ENCODE measurements at places on chromosomes 7 and 10.

DNA sequence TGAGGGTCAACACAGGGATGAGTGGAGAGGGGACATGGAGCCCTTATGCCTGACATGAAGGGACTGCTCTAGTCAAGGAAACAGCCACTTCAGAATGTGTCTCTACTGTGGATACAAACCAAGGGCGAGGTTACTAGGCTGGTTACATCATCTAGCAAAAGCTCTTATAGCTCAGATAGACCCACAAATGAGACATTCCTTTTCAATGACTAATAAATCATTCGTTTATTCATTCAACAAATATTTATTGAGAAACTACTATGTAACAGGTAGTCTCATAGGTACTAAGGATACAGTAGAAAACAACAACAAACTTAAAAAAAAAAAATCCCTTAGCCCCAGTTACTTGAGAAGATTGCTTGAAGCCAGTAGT lies 219.5 kb downstream of the KIAA1217 start:
- DNase-seq: no peak

DNA sequence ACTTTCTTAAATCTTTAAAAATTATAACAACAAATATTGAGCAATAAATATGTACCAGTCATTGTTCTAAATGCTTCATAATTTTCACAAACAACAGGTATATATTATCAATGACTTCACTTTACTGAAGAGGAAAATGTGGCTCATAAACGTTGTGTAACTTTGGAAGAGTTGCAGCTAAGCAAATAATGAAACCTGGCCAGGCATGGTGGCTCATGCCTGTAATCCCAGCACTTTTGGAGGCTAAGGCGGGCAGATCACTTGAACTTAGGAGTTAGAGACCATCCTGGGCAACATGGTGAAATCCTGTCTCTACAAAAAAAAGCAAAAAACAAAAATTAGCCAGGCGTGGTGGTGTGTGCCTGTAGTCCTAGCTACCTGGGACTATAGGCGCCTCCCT lies 71.9 kb upstream of the AMPH start:
- DNase-seq: no peak

- DNase-seq: no peak
Observed at GRCh38 chr10:14421941-14422340, 91.2 kb upstream of the FRMD4A start.

GRCh38 chr10:5666841-5667630 lies 641 bp upstream of the ASB13 start:
- no peak for DNase-seq

DNA sequence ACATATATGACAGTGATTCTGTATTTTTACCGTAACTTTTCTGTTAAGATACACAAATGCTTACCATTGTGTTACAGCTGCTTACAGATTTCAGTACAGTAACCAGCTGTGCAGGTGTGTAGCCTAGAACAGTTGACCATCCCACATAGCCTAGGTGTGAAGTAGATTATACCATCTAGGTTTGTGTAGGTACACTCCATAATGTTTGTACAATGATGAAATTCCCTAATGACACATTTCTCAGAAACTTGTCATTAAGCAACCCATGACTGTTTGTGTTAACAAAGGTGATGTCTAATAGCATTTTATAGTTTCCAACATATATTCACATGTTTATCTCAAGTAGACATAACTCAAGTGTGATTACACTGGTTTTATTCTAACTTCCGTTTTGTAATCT lies 218.5 kb downstream of the PLXDC2 start:
- DNase-seq: no peak

DNA sequence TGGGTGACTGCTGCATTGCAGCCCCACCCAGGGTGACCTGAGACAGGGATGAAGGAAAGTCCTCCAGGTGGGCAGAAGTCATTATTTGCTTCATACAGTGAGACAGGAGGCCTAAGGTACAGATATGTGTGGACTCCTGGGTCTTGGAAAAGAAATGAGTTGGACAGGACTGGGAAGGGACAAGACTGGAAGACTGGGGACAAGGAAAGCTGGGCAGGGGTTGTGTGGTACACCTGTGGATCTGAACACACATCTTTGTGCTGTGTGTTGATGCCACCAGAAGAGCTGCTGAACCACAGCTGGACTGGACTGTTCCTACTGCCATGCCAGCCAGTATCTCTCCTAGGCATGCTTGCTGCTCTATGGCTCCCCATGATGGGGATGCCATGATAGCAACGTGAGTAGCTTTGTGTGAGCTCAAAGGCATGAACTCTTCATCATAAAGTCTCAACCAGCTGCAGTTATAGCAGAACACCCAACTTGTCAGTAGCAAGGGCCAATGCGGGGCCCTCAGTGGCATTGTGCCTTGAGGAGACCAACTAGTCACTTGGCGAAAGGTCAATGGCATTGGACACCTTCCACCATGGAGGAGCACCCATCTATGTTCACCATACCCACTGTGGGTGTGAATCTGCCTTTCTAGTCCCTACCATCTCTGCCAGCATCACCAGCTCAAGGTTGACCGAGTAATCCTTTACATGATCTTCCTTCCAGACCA lies 76.0 kb upstream of the GRB10 start:
- no peak for DNase-seq

DNA sequence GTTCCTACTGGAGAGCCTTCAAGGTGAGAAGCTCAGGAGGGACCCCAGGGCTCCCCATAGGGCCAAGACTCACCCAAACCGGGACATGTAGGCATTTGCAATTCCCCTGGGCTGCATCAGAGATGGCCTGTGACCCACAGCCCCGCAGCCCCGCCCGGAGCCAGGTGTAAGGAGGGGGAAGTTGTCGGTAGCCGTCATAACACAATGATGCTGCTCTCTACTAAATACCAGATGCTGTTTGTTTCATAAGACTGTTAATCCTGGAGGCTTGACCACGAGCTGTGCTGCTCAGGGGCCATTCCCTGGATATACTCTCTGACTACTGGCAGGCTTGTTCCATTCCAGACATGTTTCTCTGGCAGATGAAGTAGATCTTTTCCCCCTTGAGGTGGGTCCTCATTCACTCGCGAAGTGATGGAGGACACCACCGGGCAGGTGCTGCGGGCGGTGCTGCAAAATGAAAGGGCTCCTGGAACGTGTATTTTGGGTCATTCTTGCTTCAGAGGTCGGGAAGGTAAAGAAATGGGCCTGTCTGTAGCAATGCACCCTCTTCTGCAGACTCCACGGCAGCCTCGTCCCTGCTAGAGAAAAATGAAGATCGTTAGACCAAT lies 61.1 kb downstream of the MKI67 start:
- peak; percentile 46 for DNase-seq

- DNase-seq: no peak
Observed at GRCh38 chr7:4269746-4270145, 412.3 kb upstream of the FOXK1 start.

DNA sequence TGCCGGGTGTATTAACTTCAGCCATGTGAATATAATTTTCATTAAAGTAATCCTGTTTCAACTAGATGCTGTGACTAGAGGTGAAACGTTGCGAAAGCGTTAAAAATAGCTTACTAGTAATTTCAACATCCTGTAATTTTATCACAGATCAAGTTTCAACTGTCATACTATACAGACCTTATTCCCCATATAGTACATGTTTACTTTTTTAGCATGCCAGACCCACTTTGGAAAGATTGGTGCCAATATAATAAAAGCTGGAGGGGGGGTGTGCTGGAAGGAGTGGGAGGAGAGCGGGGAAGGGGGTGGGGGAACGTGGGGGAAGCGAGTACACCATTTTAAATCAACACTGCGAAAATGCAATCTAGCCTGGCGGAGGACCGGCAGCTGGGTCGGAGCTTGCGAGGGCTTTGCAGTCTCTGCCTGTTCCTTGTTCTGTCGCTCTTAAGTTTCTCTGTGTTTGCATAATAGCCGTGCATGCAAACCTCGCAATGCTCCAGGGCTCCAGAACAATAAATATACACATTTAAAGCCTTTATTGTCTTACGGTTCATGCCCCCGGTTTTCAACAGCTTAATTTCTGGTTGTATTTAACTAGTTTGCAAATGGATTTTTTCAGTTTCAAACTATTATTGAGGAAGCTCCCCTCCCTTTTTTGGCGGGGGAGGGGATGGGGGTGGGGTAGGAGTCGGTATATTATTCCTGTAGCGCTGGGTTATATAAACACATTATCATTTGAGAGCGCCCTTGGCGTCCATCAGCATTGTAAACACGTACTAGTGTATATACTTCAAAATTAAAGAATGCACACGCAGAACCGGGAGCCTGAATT lies 1.3 kb upstream of the ARID5B start:
- DNase-seq: peak; percentile 65

DNA sequence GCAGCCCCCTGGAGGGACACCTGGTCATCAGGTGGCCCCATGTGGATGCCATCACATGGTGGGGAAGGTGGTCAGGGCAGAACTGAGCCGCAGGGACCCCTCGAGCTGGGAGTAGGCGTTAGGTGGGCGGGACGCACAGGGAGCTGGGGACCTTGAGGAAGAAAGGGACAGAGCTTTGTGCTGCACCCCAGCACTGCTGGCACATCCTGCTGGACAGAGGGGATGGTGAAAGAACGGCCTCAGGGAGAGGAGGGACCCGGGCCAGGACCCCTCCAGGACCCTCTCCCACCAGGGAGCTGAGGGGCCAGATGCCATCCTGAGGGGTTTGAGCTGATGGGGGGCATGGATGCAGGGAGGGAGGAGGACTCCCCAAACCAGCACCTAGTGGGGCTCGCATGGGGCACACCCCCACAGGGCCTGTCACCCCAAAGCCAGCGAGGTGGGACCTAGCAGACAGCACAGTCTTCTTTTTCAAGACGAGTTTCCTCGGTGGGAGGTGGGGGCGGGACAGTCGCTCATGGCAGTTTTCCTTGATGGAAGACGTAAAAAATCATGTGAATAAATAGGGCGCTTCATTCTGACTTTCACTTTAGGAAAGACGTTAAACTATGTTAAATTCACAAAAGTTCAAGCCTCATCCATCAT lies 43.3 kb downstream of the STK32C start:
- DNase-seq: no peak

DNA sequence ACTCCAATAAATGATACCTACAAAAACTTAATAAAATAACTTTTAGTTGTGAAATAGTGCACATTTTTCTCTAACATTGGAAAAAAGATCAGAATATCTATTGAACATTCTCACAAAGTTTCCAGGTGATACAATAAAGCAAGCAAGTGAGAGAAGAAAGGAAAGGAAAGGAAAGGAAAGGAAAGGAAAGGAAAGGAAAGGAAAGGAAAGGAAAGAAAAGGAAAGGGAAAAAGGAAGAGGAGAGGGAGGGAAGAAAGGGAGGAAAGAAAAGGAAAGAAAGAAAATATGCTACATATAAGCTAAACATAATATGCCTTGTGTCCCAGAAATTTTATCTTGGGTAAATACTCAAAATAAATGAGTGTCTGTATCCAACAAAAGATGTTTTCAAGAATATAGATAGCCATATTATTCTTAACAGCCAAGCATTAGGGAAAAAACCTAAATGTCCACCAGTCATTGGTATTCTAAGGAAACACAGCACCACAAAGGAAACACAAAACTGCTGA lies 510.2 kb upstream of the ZWINT start:
- no peak for DNase-seq

GRCh38 chr10:89003344-89003743 lies 12.7 kb downstream of the FAS start:
- DNase-seq: no peak

DNA sequence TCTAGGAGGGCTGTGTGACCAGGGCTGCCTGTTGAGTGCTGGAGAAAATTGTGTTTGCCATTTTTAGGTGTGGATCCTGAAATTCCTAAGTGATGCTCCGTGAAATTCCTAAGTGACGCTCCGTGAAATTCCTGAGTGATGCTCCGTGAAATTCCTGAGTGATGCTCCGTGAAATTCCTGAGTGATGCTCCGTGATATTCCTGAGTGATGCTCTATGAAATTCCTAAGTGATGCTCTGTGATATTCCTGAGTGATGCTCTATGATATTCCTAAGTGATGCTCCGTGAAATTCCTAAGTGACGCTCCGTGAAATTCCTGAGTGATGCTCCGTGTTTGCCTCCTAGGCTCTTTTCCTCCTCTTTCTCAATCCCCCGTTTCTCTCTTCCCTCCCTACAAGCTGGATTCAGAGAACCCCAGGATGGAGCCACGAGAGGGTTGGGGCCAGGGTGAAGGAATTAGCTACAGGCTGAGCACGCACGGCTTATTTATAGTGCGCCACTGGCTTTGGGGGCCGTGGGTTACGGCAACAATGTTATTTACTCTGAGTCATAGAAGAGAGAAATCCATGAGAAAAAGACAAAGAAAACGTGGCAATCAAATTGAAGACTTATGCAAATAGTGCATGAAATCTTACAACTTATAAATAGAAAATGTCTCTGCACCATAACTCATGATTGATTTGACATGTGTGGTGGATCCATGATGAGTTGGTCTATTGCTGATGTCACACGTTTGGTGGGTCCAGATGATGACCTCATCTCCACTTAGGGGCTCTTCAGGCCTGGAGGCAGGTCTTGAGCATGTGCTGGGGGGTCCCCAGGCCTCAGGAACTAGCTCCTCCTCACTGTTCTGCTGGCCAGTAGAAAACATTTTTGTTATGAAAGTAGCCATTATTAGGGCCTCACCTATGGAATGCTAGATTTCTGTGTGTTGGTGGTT lies 224.6 kb downstream of the WDR37 start:
- no peak for DNase-seq

- no peak for DNase-seq
Observed at GRCh38 chr10:21488957-21489446, 36.5 kb downstream of the SKIDA1 start.
